Lung (tissue), 17 donors: ENCODE measurements at places on chromosomes 4 and X. TPM values are rescaled to one million over a fixed set of nuclear protein-coding genes. Genes with fewer than 3 reads are reported as not detected.

GRCh38 chr4:21507439-21507838 is 441.1 kb downstream of the KCNIP4 start:
- H3K4me3 ChIP-seq, result no peak overlapping the region
- no peak overlapping the region for H3K27ac ChIP-seq
- no peak for DNase-seq

DNA sequence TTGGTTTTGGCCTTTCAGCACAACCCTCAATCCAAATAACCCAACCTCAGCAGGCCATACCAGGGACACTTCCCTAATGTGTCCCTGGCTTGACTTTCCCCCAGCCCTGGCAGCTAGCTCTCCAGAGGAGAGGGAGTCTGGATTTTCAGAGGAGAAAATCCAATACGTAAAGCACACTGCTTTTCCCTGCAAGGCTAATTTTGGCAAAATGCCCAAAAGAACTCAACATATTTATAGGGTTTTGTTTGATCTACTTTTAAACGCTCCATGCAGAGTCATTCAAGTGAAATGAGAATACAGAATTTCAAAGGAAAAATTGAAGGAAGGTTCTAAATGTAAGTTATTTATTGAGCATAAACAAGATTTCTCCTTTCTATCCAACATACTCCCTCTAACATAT is 167.2 kb downstream of the SH3KBP1 start:
- no peaks in the 10 kb centered on the region for H3K4me1 ChIP-seq
- DNase-seq, result peak; percentile 75
- H3K27me3 ChIP-seq, result no peaks in the 10 kb centered on the region
- H3K27ac ChIP-seq, result no peak overlapping the region
- no peaks in the 10 kb centered on the region for H3K36me3 ChIP-seq

DNA sequence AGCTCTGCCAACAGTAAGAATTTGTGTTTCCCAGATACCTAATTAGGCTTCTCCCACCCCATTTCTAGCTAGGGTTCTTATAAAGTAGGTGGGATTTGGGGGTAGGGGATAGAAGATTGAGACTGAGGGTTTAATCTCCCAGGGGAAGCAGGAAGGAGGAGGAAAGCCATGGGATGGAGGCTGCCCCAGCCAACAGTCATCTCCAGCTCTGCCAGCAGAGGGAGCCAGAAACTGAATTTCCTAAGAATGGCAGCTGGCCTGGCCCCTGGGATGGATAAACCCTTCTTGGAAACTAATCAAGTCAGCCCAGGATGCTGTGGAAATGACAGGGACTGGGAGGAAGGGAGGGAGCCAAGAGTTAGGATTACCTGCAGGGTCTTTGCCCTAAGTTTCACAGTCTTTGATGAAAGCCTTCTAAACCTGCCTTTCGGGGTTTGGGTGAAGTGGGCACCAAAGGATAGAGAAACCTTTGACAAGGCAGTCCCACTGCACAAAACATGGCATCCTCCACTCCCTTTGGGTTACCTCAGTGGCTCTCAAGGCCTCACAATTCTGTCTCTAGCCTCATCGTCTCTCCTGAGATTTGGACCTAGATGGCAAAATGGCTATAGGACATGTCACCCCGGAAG is 6.7 kb upstream of the ERCC6L start:
- H3K4me1 ChIP-seq, result no peaks in the 10 kb centered on the region
- no peak overlapping the region for H3K27ac ChIP-seq
- H3K4me3 ChIP-seq, result no peak overlapping the region
- H3K27me3 ChIP-seq, result peaks cover 10% of the 10 kb centered on the region

DNA sequence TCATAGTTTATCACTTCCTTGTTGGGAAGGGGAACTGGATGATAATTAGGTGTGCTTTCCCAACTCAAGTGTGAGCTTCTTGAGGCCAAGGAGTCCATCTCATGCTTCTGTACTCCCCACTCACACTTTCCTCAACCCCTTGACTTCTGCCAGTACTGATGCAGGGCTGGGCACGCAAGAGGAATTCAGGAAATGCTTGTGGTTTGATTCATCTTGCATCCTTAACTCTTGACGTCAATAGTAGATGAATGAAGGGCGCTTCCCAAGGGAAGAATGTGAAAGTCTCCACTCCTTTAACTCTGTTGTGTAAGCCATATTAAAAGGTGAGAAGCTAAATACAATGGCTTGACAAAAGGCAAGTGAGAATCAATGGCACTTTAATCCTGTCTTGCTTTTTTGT is 101.8 kb downstream of the AGTR2 start:
- peaks cover 27% of the 10 kb centered on the region for H3K27me3 ChIP-seq
- H3K36me3 ChIP-seq, result no peaks in the 10 kb centered on the region
- no peaks in the 10 kb centered on the region for H3K4me1 ChIP-seq

GRCh38 chr4:21571100-21571499 is 377.5 kb downstream of the KCNIP4 start:
- H3K36me3 ChIP-seq, result no peaks in the 10 kb centered on the region
- no peak overlapping the region for H3K27ac ChIP-seq
- H3K4me1 ChIP-seq, result no peaks in the 10 kb centered on the region
- DNase-seq, result no peak
- no peak overlapping the region for H3K4me3 ChIP-seq

- H3K27ac ChIP-seq, result no peak overlapping the region
- peak; percentile 92 for DNase-seq
- no peaks in the 10 kb centered on the region for H3K27me3 ChIP-seq
- no peak overlapping the region for H3K4me3 ChIP-seq
Measured at GRCh38 chrX:70998411-70999027, 67.6 kb upstream of the SLC7A3 start.

- H3K27me3 ChIP-seq, result no peaks in the 10 kb centered on the region
- no peak overlapping the region for H3K27ac ChIP-seq
- no peak for DNase-seq
- no peaks in the 10 kb centered on the region for H3K4me1 ChIP-seq
- no peak overlapping the region for H3K4me3 ChIP-seq
Measured at GRCh38 chrX:29561417-29561816, 653.9 kb upstream of the MAGEB2 start.

DNA sequence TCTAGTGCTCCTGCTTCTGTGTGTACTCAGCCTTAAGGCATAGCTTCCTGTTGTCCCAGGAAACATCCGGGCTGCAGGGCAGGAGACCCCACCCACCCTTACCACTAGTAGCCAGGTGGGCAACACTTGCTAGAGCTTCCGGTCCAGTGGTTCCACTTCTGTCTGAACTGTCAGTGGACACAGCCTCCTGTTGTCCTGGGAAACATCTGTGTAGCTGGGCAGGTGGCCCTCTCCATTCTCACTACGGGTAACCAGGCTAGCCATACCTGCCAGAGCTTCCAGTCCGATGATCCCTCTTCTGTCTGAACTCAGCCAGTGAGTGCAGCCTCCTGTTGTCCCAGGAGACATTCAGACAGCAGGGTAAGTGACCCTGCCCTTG is 372.2 kb downstream of the INPP4B start:
- no peaks in the 10 kb centered on the region for H3K36me3 ChIP-seq
- H3K4me1 ChIP-seq, result no peaks in the 10 kb centered on the region
- no peak overlapping the region for H3K4me3 ChIP-seq
- DNase-seq, result peak; percentile 16
- no peak overlapping the region for H3K27ac ChIP-seq

TMPRSS11F gene
- not detected for total RNA-seq

PRICKLE3 gene
- total RNA-seq, result 10.0 TPM

DKK2 gene
- 6.4 TPM for total RNA-seq

NLGN3 gene
- total RNA-seq, result 0.86 TPM

BEND2 gene
- 0.14 TPM for total RNA-seq
